Tibial artery (tissue), 4 donors: ENCODE measurements at places on chromosomes 13 and 19.
A peak's percentile ranks its signal among the peaks of the same experiment; 100 is the strongest.

DNA sequence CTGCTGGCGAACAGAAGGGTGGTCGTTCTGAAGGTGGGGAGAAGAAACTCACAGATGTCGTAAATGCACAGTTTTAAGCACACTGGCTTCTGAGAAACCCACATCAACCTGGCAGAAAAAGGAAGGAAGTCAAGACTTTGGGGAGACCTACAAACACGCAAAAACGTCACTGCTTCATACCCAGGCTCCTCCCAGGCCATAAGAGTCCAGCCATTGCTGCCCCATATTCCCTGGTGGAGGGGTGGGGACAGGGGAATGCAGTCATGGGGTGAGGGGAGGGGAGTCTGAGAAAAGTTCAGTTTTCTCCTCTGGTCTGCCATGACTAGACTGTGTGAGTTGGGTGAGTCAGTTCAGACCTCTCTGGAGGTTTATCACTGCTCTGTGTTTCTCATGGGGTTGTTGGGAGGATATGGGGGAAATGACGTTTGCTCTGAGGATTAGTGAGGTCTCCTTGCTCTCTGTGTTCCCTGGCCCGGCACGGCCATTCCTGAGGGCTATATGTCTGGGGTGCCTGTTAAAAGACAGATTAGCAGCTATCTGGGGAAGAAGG lies 139.0 kb downstream of the FLT1 start:
- DNase-seq: no peak

DNA sequence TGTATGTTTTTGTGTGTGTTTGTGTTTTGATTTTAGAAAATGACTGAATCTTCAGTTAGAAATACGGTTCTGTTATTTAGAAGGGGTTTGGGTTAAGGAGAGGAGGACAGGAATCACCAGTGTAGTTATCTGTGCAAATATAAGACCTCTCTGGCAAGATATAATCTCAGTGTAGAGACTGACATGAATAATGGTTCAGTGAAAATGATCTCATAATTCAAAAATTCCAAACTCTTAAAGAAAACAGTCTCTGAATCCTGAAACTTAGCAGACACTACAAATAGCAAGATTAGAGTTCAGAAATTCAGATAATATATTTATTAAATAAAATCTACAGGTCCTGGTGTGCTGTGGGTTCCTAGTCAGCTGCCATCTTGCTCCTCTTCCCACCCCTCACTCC lies 73.5 kb downstream of the PDS5B start:
- DNase-seq: no peak

DNA sequence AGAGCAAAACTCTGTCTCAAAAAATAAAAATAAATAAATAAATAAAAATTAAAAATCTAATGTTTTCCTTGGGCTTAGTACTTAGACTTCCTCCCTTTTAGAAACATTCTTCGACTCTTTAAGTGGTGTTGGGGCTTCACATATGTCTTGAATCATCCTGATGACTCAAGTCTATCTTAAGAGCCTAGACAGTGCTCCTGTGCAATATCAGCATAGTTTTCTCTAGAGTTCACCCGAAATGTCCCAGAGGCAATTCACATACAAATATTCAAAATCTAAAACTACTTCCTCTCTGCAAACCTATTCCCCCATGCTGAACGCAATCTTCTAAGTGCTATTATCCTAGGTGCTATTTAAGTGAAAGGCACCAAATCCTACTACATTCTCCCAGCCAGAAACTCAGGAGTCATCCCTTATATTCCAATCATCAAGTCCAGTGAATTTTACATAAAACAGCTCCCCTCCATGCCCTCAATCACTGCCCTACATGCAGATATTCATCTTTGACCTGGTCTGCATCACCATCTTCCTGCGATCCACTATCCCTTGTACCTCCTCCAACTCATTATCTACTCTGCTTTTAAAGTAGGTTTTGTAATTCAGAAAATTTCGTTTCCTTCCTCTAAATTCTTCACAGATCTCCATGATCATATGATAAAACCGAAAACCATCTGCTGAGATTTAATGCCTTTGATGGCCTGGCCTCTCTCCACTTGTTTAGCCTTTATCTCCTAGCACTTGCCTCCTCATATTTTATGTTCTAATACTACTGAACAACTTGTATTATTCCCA lies 102.7 kb downstream of the ELF1 start:
- no peak for DNase-seq

DNA sequence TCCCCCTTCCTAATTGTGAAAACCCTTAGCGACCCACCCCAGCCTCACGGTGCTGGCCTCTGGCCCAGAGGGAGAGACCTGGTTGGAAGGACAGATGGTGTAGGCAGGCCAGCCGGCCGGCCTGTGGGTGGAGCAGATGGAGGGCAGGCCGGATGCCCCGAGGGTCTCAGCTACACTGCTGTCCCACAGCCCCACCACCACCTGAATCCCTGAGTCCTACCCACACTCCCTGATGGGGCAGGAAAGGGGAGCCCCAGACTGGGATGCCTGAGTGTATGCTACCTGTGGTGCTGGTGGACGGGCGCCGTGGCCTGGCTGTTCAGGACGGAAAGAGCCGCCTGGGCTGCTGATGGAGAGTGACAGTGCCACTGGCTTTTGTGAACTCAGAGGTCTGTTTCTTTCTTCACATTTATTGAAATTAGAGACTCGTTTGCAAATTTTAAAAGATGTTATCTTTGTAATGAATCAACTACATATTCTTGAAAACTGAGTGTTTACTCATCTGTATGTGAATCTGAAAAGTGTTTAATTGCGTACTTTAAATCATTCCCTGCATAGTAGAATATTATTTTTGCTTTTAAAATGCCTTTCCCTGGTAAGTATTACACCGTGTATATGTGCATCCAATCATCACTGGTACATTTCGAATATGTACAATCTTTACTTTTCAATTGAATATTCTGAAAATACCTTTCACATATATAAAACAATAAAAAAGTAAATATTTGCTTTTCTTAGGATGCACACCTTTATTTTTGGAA lies 35.7 kb downstream of the TFDP1 start:
- no peak for DNase-seq

DNA sequence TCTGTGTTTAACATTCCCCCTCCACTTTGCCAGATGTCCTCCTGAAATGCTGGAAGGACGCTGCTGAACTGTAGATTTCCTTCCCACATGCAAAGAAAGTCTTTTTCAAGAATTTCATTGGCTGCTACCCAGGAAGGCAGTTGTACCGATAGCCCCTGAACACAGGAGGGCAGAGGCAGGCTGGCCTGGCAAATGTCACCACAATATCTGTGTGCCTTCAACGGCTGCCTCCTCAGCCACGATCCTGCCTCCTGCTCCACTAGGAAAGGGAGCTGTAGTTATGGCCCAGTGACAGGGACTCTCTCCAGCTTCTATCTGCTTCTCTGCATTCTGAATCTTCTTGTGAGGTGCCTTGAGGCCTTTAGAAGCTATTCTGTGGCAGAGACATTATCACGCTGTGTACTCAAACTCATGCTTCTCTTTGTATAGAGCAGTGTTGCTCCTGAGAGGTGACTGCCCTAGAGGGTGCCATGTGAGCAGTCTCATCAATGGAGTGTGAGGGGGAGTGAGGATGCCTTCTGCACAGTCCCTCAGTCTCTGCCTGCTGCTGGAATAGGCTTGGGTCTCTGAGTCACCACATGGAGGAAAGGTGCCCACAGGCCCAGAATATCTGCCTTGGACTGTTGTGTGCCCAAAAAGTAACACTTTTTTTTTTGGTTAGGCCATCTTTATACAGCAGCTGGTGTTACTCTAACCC lies 279.8 kb downstream of the DNAJC15 start:
- DNase-seq: peak; percentile 70

DNA sequence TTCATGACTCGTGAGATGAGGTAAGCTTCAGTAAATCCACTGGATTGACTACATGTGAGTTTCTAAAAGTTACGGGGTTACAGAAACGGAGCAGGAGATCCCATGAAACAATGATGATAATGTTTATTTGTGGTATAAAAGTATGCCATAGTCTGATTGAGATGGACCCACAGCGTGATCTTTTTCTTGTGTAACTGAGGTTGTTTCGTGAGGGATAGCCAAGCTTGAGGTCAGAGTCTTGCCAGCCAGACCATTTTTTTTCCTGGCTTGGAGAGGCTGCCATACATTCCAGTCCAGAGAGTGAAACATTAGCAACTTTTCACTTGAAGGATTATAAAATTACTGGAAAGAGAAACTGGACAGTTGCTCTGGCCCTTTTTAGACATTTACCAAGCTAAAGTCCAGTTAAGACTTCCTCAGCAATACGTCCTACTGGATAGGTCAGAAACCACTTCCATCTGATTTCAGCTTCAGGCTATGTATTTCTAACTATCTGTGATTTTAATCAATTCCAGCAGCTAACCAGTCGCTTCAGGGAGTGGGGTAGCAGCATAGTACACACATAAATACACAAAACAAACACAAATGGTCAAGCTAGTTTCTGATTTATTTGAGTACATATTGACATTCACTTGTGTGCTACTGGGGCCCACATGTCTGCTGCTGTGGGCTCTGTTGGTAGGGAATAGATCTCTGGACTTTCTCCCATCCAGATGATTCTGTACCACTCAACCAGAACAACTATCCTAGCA lies 194.6 kb downstream of the POSTN start:
- DNase-seq: no peak

GRCh38 chr19:3595521-3596061 lies 10.3 kb downstream of the GIPC3 start:
- DNase-seq: peak; percentile 61

DNA sequence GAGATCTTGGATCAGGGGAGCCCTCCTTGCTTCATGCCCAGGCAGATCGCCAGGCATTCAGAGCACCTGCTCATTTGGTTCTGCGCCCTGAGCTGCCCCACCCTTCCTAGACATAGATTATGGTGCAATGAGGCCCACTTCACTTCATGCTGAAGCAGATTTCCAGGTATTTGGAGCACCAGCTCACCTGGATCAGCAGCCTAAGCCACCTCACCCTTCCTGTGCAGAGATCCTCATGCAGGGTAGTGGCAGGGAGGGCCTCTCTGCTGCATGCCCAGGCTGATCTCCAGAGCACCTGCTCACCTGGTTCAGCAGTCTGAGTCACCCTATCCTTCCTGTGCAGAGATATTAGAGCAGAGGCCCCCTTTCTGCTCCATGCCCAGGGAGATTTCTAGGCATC lies 1966.1 kb downstream of the PCDH9 start:
- no peak for DNase-seq
